ENCODE measurements at places on chromosomes 4 and X.

DNA sequence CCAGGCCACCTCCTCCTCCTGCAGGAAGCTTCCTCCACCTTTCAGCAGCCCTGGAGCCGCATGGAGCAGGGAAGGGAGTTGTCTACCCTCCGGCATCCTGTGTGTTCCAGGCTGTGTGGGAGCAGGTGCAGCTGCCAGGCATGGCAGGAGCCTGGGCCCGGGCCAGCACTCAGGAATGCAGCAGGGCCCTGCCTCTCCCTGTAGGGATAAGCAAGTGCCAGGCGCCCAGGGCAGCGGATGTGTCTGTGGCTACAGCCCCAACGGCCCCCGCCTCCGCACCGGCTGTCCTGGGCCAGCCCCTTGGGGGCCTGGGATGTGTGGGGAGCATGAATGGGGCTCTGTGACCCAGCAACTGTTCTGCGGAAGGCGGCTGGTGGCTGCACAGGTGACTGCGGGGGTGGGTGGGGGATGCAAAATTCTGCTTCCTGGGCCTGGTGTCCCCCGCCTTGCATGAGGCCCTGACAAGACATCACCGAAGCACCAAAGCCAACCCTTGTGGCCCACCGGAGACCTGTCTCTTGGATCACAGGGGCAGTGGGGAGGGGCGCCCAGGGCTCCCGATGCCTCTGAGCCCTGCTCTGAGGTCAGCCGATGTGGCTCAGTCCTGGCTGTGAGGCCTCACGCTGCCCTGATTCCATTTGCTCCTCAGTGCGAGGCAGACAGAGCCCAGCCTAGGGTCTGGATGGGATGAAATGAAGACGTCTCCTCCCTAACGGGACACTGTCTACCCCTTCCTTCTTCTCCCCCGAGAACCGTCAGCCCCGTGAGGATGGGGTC, 1.4 kb upstream of the DOK7 start:
- DNase-seq, result no peak

DNA sequence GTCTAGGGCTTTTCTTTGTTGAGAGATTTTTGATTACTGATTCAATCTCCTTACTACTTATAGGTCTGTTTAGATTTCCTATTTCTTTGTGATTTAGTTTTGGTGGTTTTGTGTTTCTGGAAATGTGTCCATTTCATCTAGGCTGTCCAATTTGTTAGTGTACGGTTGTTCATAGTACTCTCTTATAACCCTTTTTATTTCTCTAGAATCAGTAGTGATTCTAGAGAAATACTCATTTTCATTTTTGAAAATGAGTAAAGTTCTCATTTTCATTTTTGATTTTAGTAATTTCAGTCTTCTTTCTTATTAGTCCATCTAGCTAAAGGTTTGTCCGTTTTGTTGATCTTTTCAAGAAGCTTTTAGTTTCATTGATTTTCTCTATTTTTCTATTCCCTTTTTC, 7.5 kb downstream of the IL13RA1 start:
- DNase-seq, result no peak

GRCh38 chr4:85777908-85778631, 303.1 kb downstream of the ARHGAP24 start:
- DNase-seq, result no peak

DNA sequence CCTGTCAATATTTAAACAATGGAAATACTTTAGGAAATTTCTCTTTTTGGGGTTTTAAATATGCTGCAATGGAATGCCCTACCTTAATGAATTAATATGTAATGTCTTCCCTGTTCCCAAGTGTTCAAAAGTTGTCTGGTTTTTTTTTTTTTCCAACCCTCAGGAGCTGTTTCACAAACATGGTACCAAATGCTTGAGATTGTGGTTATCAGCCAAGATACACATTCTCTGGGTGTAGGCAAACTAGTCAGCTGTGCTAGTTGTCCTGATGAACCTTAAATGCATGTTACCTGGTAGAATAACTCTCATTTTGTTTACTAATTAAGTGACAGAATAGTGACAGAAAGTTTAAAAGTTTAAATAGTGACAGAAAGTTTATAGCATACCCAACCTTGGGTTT, 50.7 kb downstream of the FHL1 start:
- DNase-seq, result no peak

DNA sequence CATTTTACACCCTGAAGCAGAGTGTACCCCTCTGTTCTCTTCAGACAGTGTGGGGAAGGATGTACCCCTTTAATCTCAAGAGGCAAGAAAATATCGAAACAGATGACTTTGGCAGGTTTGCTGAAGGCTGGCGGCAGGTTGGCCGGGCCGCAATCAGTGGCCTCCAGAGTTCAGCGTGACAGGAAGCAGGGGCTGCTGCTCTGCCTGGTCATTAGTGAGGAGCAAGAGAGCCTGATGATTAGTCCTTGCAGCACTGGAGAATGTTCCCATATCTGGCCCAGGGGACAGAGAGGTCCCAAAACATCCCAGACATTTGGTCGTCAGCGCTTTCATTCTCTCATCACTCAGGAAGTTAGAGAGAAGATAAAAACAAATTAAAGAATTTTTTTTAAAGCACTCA, 352.8 kb downstream of the SPRY1 start:
- DNase-seq, result no peak

GRCh38 chr4:17077105-17077504, 178.7 kb upstream of the LDB2 start:
- no peak for DNase-seq

DNA sequence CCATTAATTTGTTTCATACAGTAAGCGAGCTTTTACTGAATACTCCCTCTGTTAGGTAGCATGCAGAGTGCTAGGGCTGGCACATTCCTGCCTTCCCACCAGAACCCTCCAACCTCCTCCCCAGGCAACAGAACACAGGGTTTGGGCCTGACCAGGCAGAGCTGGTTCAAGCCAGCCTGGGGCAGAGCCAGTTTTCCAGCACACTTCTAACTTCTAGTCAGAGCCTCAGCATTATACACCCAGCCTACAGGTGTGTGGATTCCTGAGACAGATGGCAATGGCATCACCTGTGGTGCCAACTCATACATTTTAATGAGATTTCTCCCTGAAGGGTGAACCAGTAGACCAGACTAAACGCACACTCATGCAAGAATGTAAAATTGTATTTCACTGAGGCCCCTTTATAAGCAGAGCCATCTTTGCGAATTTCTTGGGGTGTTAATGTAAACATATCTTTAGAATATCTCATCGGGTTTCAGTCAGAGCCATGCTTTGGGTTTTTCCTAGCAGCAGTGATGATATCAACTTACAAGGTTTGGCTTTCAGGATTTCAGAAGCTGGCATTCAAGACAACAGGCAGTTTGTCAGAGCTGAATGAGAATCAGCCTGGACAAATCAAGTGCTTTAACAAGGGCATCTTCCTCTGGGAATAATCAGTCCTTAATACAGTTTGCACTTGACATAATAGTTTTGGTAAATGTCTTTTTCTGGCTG, 92.0 kb downstream of the GATB start:
- no peak for DNase-seq

DNA sequence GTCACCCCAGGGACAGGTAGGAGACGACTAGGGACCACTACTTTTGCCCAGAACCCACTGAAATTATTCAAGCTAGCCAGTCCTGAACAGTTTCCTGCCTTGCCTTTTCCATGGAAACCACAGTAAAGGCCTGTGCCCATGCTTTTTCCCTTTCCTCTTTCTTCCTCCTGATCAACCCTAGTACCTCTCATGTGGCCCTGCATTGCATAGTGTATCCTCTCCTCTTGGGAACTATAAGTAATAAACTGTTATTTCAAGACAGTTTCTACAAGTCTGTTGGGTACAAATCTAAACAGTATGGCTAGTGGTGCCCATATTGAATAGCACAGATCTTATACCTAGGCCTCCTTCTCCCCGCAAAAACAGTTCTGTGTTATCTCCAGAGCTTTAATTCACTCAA, 14.5 kb downstream of the CISD2 start:
- no peak for DNase-seq

- no peak for DNase-seq
Observed at GRCh38 chr4:94457692-94458106, 6.0 kb downstream of the PDLIM5 start.

DNA sequence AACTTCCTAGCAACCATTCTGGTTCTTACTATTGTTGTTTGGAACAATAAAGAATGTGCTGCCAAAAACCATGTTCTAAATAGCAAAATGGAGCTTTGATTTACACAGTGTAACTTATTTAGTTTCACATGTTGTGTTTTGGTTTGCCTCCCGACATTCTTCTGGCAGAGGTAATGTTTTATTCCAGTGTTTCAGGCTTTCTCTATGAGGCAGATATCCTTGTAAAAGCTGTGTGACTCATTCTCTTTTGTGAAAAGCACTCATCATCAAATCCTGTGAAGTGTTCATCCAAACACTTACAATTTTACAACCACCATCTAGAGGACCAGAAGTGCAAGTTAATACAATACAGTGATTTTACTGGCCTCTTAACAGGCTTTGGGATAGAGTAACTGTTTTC, 219.0 kb upstream of the GIMD1 start:
- no peak for DNase-seq

DNA sequence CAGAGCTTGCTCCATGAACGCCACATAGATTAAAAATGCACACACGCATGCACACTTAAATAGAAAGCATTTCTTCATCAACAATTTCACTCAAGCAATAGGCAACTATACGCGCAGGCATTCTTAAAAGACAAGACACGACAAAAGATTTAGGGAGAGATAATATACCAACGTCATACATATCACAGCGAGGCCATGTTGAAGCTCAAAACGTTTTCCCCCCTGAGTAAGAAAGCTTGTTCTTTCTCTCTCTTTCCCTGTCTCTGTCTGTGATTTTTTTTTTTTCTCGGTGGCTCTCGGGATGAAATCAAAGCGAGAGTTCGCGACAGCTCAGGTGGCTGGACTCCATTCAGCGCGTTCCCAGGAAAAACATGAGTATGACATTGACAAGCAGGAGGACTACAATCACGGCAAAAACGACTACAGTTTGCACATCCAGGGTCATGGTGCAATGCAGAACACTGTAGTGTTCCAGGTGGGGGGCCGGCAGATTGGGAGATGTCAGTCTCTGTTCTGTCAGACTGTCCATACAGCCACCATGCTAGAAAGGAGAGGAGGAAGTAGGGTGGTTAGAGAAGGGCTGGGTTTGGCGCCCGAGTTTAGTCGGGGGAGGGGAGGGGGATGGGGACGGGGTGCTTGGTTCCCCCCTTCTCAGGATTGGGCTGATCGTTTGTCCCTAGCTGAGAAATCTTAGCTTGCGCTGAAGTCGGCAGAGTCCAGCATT, 30.7 kb downstream of the ARHGEF9 start:
- DNase-seq, result no peak

GRCh38 chr4:159395693-159396092, 292.8 kb downstream of the RAPGEF2 start:
- DNase-seq, result no peak

GRCh38 chr4:72591547-72592454, 22.8 kb upstream of the ADAMTS3 start:
- no peak for DNase-seq

DNA sequence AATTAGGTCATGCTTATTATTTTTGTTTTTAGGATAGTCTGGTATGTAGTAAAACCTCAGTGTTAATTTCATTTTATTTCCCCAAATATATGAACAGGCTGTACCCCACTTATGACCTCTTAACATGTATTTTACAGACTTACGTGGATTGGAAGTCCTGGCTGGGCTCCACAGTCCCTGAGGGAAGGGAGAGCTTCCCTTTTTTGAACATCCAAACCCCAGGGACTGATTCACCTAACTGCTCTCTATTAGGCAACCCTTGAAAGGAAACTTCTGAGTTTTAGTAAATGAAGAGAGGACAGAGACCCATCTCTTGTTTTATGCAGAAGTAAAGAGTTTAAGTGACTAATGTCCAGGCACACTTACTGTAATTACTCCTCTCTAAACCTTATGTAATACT, 233.1 kb upstream of the SPRY1 start:
- DNase-seq, result no peak

DNA sequence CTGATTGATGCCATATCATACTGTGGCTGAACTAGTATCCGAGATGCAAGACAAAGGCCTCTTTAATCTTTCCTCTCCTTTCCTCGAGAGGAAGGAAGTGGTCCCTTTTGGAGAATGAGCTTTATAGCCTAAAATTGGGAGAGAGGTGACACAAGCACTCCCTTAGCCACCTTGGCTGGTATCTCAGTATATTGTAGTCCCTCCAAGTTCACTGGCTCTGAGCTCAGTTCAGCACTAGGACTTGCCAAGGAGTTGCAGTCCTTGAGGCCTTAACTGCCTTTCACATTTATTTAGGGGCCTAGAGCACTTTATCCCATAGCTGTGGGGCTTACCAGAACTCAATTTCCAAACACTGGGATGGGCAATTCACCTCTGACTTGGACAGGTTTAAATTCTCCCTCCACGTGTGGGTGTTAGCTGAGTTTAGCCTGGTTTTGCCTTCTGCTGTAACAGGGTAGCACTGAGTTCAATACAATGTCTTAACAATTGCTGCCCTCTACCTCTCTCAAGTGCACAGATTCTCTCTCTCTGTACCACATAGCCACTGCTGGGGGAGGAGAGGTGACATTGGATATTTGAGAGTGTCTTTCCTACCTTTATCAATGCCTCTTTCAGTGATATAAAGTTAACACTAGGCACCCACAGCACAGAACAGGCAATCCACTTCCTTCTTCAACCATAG, 216.4 kb downstream of the TECRL start:
- no peak for DNase-seq

- no peak for DNase-seq
Observed at GRCh38 chr4:47315346-47315745, 148.2 kb downstream of the COMMD8 start.

DNA sequence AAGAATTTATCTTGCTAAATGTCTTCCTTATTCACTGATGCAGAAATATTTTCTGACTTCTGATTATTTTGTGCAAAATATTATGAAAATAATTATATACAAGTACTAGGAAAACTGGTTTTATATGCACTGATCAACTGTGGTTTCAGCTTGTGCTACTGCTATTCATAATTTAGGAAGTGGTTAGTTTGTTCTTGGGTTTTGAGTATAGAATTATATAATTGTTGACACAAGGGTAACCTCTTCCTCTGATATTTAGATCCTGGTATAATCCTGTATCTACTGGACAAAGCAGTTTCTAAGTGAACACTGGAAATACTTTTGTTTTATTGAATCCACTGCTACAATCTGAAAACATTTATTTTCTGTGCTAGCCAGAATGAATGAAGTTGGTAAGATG, 182.8 kb downstream of the PDGFC start:
- DNase-seq, result no peak

Measured in 8988T (cell line).